ENCODE measurements at places on chromosomes 7 and 10.
A peak's percentile ranks its signal among the peaks of the same experiment; 100 is the strongest.

- no peak for DNase-seq
- no peak overlapping the region for H3K27ac ChIP-seq
- H3K4me1 ChIP-seq, result peaks cover 17% of the 10 kb centered on the region
- H3K4me3 ChIP-seq, result no peak overlapping the region
- peaks cover 7% of the 10 kb centered on the region for H3K27me3 ChIP-seq
Observed at GRCh38 chr7:121000081-121000983, 11.8 kb downstream of the CPED1 start.

GRCh38 chr7:14195079-14195478 is 205.6 kb upstream of the ETV1 start:
- H3K27ac ChIP-seq, result no peak overlapping the region
- H3K27me3 ChIP-seq, result no peaks in the 10 kb centered on the region
- H3K36me3 ChIP-seq, result no peaks in the 10 kb centered on the region
- DNase-seq, result no peak
- no peaks in the 10 kb centered on the region for H3K4me1 ChIP-seq

- no peak overlapping the region for H3K27ac ChIP-seq
- H3K4me1 ChIP-seq, result peaks cover 65% of the 10 kb centered on the region
- no peak for DNase-seq
Observed at GRCh38 chr10:131911451-131911850, 10.6 kb downstream of the PPP2R2D start.

DNA sequence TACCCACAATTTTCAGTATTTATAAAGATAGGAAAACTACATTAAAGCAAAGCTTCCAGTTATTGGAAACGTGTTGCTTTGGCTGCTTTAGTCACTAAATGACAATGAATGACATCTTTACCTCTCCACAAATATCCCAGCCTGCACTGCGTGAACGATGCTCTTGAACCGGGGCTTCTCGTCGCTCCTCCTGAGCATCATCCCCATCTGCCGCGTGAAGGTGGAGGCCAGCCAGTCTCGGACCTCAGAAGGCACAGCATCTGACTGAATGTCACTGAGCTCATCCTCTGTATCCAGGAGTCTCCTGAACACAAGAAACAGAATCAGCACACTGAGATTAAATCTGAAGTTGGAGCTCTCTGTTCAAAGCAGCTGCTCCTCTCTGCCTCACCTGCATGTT is 191.3 kb downstream of the PDE1C start:
- DNase-seq, result no peak
- H3K36me3 ChIP-seq, result no peaks in the 10 kb centered on the region
- no peak overlapping the region for H3K4me3 ChIP-seq
- no peak overlapping the region for H3K27ac ChIP-seq
- no peaks in the 10 kb centered on the region for H3K27me3 ChIP-seq

DNA sequence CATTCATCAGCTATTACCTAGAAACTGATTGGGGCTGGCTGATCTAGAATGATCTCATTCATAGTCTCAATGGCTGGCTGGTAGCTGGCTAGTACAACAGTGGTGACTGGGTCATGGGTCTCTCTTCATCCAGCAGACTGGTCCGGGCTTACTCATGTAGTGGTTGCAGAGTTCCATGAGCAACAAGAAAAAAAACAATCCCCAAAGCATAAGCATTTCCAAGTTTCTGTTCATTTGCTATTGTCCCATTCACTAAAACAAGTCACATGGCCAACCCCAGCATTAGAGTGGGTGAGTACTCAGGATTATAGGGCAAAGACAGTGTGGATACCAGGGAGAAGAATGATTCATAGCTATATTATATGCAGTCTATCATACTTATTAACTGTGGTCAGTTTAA is 85.2 kb upstream of the SEMA3C start:
- H3K4me3 ChIP-seq, result no peak overlapping the region
- no peak for DNase-seq
- no peaks in the 10 kb centered on the region for H3K27me3 ChIP-seq
- no peaks in the 10 kb centered on the region for H3K4me1 ChIP-seq
- no peaks in the 10 kb centered on the region for H3K36me3 ChIP-seq

DNA sequence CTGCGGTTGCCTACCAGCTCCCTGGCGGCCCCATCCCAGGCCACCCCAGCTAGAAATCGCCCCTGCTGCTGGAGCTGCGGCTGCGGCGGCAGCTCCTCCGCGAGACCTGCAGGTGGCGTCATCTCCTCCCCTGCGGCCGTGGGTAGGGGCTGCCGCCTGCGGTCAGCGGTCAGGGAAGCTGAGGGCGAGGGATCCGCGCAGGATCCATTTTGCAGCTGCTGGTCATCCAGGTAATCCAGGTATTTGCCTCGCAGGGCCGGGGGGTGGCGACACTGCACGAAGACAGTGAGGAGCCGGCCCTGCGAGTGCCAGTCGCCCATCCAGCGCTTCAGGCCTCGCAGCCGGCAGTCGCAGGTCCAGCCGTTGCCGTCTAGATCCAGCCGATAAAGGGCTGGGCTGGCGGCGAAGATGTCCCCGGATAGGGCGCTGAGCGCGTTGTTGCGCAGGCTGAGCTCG is 1.5 kb downstream of the TRIL start:
- no peak overlapping the region for H3K4me3 ChIP-seq
- H3K27ac ChIP-seq, result no peak overlapping the region
- H3K4me1 ChIP-seq, result peaks cover 11% of the 10 kb centered on the region
- H3K27me3 ChIP-seq, result peaks cover 79% of the 10 kb centered on the region

GRCh38 chr10:45386657-45387056 is 12.6 kb downstream of the ALOX5 start:
- no peaks in the 10 kb centered on the region for H3K27me3 ChIP-seq
- H3K4me1 ChIP-seq, result no peaks in the 10 kb centered on the region
- H3K36me3 ChIP-seq, result no peaks in the 10 kb centered on the region

DNA sequence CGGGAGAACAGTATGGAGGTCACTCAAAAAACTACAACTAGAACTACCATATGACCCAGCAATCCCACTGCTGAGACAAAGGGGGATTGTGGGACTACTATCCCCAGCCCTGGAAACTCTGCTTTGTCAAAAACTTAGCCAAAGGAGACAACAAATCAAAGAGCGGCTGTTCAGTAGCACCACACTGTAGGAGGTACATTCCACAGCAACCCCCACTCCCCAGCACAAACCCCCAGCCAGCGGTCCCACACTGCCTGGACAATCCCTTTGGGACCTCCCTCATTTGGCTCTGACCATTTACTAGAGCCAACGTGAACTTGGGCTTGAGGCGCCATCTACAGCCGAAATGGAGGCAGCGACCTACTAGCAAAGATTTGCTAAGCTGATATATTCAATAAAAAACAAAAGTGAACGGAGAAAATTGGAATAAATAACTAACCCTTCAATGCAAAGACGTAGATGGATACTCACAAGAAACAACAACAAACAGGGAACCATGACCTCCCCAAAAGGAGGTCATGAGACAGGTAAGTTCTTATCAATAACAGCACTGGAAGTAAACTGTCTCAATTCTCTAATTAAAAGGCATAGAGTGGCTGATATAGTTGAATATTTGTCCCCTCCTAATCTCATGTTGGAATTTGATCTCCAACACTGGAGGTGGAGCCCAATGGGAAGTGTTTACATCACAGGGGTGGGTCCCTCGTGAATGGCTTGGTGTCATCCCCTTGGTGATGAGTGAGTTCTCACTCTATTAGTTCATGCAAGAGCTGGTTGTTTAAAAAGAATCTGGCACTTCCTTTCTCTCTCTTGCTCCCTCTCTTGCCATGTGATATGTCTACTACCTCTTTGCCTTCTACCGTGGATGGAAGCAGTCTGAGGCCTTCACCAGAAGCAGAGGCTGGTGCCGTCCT is 119.0 kb upstream of the KCNMA1 start:
- H3K27me3 ChIP-seq, result peaks cover 13% of the 10 kb centered on the region
- no peaks in the 10 kb centered on the region for H3K36me3 ChIP-seq
- peak; percentile 3 for DNase-seq
- H3K4me1 ChIP-seq, result no peaks in the 10 kb centered on the region
- no peak overlapping the region for H3K27ac ChIP-seq

DNA sequence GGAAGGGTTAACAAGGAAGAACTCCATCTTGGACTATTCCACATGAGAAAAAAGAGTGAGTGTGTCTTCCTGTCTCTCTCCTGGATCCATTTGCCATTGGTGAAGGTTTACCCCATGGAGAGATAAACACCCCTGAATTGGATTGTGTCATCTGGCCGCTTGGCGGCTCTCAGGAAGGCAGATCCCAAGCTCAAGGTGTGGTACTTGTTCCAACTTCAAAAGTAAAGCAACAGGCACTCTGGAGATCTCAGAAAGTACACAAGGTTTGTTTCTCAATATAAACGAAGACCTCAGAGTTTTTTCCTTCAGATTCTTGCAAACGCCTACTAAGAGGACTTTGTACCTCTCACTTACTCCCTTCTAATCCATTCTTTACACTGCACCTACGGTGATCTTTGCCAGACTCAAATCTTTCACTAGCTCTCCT is 116.7 kb downstream of the REEP3 start:
- H3K27me3 ChIP-seq, result no peaks in the 10 kb centered on the region
- no peak overlapping the region for H3K4me3 ChIP-seq
- peaks cover 3% of the 10 kb centered on the region for H3K4me1 ChIP-seq
- no peaks in the 10 kb centered on the region for H3K36me3 ChIP-seq
- no peak overlapping the region for H3K27ac ChIP-seq
- DNase-seq, result no peak

Measured in activated naive CD8-positive, alpha-beta T cell treated with anti-CD3 and anti-CD28 coated beads for 36 hours (primary cell).